ENCODE measurements at places on chromosomes 7 and 10.

GRCh38 chr10:112446055-112446854, 459 bp downstream of the ZDHHC6 start:
- DNase-seq, result peak; percentile 7

- no peak for DNase-seq
These were observed 8.7 kb upstream of the PTPN12 start for GRCh38 chr7:77528368-77528767.

- DNase-seq, result no peak
These were observed 596.9 kb downstream of the PHTF2 start for GRCh38 chr7:78395298-78396036.

DNA sequence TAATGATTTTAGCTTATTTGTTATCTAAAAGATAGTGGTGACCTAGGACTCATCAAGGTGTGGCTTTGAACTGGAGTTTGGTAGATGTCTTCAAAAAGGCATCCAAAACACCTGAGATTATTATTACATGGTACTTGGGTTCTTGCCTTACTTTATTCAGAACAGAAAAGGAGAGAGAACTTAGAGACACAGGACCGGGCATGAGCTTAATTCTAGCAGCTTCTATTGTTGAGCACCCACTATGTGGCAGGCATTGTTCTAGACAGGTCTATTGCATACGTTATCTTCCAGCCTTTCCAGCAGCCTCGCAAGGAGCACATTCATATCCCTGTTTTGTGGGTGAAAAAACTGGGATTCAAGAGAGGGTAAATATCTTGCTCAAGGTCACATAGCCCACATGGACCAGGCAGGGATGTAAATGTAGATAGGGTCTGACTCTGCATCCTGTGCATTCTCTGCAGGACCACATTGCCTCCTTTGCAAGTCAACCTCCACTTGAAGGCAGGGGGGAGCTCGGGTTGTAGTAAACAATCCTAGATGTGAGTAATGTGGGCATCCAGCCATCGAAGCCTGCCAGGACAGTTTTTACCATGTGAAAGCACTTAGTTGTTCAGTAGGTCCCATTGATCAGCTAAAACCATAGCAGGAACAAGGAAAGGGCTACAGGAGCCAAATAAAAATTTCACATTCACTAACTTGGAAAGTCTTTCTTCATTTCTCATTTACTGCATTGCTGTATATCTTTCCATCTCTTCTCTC, 551.4 kb downstream of the LRMDA start:
- no peak for DNase-seq

GRCh38 chr10:113532724-113533123, 20.1 kb upstream of the HABP2 start:
- no peak for DNase-seq

GRCh38 chr10:74510594-74510993, 315.8 kb upstream of the KAT6B start:
- DNase-seq, result no peak

DNA sequence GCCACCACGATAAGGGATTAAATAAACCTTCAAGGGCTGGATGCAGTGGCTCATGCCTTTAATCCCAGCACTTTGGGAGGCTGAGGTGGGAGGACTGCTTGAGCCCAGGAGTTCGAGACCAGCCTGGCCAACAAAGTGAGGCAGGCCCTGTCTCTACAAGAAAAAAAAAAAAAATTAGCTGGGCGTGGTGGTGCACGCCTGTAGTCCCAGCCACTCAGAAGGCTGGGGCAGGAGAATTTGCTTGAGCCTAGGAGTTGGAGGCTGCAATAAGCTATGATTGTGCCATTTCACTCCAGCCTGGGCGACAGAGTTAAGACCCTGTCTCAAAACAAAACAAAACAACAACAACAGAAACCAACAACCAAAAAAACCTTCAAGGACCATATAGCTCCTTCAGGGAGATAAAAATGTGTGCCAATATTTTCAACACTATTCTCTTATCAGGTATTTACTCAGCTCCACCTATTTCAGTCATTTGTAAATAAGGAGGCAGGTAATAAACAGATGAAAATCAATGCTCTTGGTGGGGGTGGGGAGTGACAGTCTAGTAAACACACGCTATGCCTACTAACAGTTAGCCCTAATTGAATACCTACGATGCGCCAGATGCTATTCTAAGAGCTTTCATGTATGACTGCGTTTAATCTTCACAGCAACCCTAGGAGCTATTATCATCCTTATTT, 13.2 kb downstream of the BAIAP2L1 start:
- DNase-seq, result no peak

DNA sequence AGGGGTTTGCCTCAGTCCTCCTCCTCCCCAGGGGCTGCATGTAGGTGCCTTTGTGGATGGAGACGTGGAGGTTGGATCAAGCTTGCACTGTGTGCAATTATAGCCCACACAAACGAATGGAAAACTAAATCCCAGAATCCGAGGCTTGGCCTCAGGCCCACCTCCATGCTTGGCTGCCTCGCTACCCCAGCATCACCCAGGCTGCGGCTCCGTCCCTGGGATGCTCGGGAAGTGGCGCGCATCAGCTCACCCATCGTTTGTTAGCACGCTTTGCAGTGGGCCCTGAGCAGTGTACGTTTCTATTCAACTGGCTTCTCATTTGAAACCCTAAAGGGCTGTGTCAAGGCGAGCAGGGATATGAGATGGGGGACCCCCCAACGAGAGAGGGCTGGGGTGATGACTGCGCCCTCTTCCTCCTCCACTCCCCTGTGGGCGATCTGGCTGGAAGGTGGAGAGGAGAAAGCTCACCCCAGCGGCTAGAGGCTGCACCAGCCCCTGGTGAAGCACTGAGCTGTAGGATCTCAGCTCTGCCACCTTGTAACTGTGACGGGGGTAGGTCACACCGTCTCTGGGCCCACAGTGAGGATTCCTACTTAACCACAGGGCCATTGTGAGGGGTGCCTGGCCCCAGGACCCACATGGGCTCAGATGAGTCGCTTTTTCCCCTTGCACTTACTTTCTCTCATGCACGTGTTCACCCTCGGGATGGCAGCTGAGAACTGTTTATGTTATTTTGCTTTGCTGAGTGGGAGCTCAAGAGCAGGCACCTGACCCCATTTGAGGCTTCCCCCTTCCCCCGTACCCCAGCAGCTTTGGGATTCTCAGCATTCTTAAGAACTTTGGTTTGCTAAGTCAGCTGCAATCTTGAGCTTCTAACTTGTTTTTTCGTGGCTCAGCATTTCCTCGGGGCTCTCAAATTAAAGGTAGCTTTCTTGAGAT, 12.7 kb upstream of the BTBD16 start:
- no peak for DNase-seq

GRCh38 chr10:17460756-17461155, 6.4 kb upstream of the ST8SIA6 start:
- no peak for DNase-seq

DNA sequence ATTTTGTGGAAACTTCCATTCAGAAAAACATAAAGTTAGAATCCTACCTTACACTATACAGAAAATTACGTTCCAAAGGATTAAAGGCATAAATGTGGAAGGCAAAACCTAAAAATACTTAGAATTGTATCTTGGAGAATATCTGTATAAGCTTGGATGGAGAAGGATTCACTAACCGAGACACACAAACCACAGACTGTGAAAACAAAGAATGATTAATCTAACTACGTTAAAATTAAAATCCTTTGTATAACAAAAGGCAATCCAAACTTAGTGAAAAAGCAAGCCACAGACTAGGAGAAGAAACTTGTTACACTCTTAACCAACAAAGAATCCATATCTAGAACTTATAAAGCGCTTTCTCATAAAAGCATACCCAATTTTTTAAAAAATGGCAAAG, 678.8 kb downstream of the INHBA start:
- no peak for DNase-seq

- DNase-seq, result no peak
These were observed 1.6 kb downstream of the DPYSL4 start for GRCh38 chr10:132188331-132188730.

DNA sequence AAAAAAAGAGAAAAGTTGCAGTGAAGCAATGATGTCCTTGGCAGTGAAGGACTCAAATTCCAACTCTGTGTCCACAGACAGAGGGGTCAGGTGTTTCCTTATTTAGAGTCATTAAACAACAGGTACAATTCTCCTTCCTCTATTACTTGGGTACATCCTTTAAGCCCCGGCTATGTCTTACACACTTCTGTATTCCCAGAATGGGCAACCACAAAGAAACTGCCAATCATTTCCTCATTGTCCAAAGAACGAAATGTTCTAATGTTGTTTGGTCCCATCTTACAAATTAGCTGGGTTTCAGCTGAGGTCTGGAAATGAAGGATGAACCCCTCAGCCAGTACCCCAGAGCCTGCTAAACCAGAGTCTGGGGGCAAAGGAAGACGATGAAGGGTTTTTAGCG, 59.5 kb downstream of the GRB10 start:
- no peak for DNase-seq

DNA sequence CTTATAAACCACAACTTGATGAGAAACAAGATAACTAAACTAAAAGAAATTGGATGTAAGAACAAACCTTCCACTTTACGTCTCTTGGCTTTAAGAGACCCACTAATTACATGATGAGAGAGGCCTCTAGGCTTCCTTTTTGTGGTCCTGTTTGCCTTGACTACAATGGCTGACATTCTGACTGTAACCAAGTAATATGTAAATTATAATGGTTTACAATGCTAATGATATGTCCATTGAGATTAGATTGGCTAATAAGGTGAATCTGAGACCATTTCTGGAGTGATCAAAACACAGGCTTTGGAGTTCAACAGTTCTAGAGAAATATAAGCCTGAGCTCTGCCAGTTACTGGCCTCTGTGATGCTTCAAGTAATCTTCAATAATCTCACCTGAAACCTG, 39.4 kb upstream of the AGMO start:
- DNase-seq, result no peak

GRCh38 chr7:126750207-126750911, 502.4 kb downstream of the GRM8 start:
- no peak for DNase-seq

GRCh38 chr7:107016312-107016711, 28.2 kb upstream of the PRKAR2B start:
- DNase-seq, result no peak

- no peak for DNase-seq
These were observed 6.3 kb downstream of the ZNF394 start for GRCh38 chr7:99493823-99494222.

DNA sequence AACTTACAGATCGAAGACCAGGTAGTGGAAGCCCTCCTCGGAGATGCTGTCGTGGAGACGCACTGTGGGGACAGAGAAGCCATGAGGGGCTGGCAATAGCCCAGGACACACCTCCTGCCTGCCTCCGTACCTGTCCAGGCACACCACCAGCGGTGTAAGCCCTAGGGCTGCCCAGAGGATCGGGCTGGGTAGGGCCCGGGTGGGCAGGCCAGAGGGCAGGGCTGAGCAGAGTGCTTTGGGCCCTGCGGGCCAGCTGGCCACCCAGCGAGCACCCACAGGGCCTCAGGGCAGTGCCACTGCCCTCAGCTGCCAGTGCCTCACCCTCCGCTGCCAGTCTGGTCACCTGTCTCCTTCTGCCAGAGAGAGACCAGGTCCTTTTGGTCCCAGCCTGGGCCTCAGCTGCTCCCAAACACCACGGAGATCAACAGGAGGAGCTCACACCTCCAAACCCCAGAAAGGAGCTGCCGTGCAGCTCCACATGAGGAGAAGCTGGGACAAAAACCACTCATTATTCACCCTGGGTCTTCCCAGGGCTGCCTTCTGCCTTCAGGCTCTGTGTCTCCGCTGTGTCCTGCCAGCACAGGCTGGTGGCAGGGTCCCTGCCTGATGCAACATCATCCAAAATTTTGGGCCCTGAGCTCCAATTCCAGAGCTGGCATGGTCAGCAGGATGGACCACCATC, 58.2 kb downstream of the YKT6 start:
- DNase-seq, result no peak

- DNase-seq, result no peak
These were observed 4.8 kb upstream of the ANK3 start for GRCh38 chr10:60394446-60394845.

GRCh38 chr7:48667407-48667806, 256.9 kb upstream of the CDC14C start:
- no peak for DNase-seq

GRCh38 chr10:82176587-82176986, 301.6 kb downstream of the NRG3 start:
- no peak for DNase-seq

GRCh38 chr10:119673271-119673670, 22.1 kb downstream of the BAG3 start:
- DNase-seq, result no peak

DNA sequence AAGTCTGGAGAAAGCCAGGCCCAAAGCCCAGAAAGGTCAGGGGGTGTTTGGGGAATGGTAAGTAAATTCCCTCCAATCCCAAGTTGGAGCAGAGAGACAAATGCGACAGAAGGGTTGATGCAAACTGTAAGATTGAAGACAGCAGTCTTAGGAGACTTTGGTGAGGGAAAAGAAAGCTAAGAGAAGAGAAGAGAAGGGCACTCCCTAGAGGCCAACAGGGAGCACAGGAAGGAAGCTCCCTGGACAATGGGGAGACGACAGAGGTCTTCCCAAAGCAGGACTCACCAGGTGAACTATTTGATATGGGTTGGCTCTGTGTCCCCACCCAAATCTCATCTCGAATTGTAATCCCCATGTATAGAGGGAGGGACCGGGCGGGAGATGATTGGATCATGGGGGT, 151.5 kb downstream of the KIF20B start:
- DNase-seq, result no peak

DNA sequence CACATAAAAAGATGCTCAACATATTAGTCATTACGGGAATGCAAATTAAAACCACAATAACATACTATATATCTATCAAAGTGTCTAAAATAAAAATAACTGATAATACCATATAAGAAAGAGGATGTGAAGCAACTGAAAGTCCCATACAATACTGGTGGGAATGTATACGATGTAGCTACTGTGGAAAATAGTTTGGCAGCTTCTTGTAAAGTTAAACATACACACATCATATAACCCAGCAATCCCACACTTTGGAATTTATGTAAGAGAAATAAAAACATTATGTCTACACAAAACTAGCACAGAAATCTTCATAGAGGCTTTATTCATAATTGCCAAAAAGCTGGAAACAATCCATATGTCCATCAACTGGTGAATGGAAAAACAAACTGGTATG, 10.5 kb upstream of the COMMD3 start:
- no peak for DNase-seq

DNA sequence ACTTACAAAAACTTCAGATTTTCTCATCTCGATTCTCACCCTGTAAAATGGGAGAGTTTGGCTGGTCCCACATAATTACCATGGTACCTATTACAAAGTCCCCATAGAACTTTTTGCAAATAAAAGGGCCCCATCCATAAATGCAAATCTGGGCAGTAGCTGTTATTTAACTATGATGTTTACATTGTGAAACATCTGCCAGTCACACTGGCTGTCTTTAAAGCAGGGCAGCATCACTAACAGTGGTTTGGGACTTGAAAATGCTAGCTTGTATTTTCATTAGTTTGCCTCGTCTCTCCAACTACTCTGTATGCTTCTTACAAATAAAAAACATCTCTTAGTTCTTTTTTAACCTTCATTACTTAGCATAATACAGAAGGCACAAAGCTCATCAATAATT, 240.7 kb downstream of the FZD1 start:
- no peak for DNase-seq

- DNase-seq, result no peak
These were observed 200.6 kb downstream of the DIP2C start for GRCh38 chr10:488933-489215.

All from CD4-positive, alpha-beta T cell treated with Interleukin-2 at 100 ng/mL for 4 hours (primary cell).